GM23338 (cell line): ENCODE measurements at places on chromosomes 2 and 18.

DNA sequence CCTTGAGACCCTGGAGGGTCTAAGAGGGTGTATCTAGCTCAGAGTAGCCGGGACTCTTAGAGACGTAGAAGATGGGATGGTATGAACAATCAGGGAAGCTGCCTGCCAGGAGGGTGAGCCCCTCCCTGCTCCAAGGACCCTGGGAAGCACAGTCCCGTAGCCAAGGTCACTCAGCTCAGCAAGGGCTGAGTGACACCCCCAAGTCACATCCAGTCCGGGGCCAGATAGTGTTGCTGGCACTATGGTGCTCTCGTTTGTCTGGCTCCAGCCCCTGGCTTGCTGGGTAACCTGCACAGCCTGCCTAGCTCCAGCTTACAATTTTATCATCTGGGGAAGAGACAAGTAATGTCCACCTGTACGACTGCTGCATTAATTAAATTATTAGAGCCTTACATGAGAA, 22.3 kb downstream of the REEP1 start:
- DNase-seq, result no peak

GRCh38 chr18:27178424-27178823, 6.7 kb downstream of the CHST9 start:
- no peak for DNase-seq

GRCh38 chr2:160973991-160974390, 186.2 kb upstream of the TANK start:
- no peak for DNase-seq

DNA sequence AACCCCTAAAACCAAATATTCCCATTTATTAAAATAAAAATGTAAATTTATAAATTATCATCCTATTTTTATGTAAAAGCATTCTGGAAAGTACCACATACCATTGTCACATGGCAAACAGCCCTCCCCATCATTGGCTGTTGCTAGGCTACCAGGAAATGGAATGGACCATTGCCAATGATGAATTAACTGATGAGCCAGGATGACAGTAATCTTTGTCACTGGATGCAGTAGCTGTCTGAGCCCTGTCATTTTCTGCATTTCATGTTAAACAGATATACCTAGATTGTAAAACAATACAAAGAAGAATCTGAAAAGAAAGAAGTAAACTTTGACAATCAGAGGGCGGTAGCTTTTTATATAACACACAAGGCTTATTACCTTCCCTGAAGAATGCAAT, 641.4 kb downstream of the BCL11A start:
- peak; percentile 32 for DNase-seq
